Mesothelial cell of epicardium (in vitro differentiated cells): ENCODE measurements at places on chromosomes 12 and 14. TPM values are rescaled to one million over a fixed set of nuclear protein-coding genes. Genes with fewer than 3 reads are reported as not detected.
A peak's percentile ranks its signal among the peaks of the same experiment; 100 is the strongest.

Gene IQSEC3
- total RNA-seq = 7.4 to 8.8 TPM (median 8.5 TPM) in 3 replicates

Gene KRT2
- not detected in 3 replicates for total RNA-seq

Gene RASSF9
- 4.9 to 5.0 TPM (median 5.0 TPM) in 3 replicates for total RNA-seq

Gene IRF2BPL
- 126 to 131 TPM (median 128 TPM) in 3 replicates for total RNA-seq

Gene TEX52
- not detected in 3 replicates for total RNA-seq

DNA sequence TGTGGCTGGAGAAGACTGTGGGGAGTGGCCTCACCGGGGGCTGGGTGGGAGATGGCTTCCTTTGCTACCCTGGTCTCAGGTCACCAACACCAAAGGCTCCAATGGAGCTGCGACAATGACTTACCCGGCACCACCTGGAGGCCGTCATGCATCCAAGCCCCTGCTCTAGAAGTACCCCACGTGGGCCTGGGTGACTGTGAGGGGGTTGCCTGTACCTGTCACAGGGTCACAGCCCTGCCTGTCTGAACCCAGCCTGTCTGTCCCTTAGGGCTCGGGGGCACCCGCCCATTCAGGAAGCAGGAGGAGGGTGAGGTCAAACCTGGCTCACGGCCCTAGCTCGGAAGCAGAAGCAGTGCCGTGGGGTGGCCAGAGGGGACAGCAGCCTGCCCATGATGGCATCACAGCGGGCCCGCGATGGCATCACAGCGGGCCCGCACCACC is 18.9 kb downstream of the ABCB9 start:
- peaks cover 4% of the 10 kb centered on the region for H3K4me1 ChIP-seq
- H3K27ac ChIP-seq = peak overlapping the region; percentile 58
- DNase-seq = no peak
- H3K4me3 ChIP-seq = no peak overlapping the region
- H3K27me3 ChIP-seq = no peaks in the 10 kb centered on the region

DNA sequence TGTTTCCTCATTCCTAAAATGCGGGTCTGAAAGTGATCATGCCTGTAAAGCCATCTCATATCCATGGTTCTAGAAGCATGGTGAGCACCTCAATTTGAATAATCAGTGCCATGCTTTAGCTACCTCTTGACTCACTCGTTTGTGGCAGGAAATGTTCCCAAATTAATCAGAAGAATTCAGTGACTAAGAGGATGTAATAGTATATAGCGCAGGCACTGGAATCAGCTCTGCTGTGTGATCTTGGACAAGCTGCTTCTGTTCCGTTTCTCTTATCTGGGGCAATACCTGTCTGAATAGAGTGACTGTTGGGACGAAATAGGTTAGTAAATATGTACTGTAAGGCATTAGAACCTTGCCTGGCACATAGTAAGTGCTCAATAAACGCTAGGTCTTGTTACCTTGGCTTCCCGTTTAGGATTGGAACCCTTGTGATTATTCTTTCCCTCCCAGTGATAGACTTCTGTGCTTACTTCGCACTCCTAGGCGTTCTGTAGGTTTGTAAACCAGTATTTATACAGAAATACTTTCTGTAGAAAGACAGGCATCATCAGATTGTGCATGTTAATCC is 820 bp upstream of the SMAGP start:
- peak overlapping the region; percentile 88 for H3K4me3 ChIP-seq
- no peak for DNase-seq
- peaks cover 24% of the 10 kb centered on the region for H3K4me1 ChIP-seq
- peak overlapping the region; percentile 92 for H3K27ac ChIP-seq

- H3K27me3 ChIP-seq = no peaks in the 10 kb centered on the region
- no peak overlapping the region for H3K27ac ChIP-seq
- no peak for DNase-seq
Measured at GRCh38 chr14:100525615-100526014, 61.6 kb downstream of the BEGAIN start.

DNA sequence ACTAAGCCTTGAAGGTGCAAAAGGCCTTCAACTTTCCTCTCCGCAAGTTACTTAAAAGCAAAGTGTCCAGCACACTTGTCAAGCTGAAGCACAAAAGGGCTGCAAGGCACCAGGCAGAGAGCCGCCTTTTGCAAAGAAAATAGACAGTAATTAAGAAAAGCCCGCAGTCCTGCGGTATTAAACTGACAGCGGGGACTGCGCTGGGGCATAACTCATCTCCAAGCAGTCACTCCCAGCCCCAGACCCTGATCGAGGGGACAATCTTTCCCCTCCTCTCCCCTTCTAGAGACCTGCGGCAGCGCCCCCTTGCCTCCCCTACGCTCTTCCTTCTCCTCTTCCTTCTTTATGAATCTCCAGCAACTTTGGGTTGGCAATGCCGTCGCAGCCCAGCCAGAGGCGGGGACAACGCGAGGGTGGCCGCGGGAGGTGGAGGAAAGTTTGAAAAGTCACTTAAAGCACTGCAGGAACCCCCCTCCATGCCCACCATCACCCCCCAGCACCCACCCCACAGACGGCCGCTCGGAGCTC is 200.9 kb upstream of the CAND1 start:
- H3K4me1 ChIP-seq = peaks cover 35% of the 10 kb centered on the region
- DNase-seq = peak; percentile 45
- no peaks in the 10 kb centered on the region for H3K27me3 ChIP-seq

DNA sequence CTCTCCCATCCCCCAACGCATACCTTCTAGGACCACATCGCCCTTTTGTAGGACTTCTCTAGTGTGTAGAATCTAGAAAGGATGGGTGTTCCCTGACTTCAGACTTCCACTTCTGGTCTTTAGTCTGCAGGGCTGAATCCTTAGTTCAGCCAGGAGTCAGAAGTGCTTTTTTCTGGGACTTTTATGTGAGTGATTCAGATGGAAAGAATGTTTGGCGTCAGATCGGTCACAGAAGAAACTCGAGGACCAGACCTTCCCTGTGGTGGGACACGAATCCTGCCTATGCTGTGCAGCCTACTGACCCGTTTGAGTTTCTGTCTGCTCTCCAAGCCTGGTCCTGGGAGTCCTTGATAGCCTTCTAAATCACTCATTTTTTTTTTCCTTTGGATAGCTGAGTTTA is 165.4 kb upstream of the SSTR1 start:
- H3K4me1 ChIP-seq = peaks cover 5% of the 10 kb centered on the region
- peak overlapping the region; percentile 62 for H3K27ac ChIP-seq
- DNase-seq = no peak

DNA sequence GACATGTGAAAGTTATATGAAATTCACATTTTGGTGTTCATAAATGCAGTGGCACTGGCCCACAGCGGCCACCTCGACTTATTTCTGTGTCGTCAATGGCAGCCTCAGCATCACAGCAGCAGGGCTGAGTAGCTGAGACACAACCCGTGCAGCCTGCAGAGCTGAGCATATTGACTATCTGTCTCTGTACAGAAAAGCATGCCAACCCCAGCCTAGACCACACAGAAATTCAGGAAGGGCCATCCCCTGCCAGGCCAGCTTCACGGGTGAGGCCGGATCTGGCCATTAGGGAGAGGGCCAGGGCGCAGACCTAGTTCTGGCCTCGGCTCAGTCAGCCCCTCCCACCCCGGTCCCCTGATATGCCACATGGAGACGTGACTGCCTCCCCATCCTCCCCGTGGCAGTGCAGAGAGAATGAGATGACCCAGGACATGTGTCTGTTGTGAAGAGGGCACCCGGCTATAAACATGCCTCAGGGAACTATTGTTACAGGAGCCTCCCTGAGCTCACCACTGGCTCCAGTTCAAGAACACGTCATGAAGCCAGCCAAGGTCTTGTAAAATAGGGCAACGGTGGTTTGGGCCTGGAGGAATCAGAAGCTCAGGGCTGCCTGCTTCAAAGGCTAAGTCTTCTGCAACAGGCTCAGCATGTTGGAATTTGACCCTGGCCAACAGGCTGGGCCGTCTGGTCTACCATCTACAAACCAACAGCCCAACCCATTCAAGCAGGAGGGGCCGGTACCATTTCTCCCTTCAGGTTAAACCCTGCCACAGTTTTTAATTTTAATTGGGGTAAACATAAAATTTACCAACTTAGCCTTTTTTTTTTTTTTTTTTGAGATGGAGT is 25.5 kb downstream of the SCARB1 start:
- no peak overlapping the region for H3K4me3 ChIP-seq
- no peaks in the 10 kb centered on the region for H3K36me3 ChIP-seq
- H3K27ac ChIP-seq = peak overlapping the region; percentile 83
- H3K4me1 ChIP-seq = peaks cover 30% of the 10 kb centered on the region
- no peaks in the 10 kb centered on the region for H3K27me3 ChIP-seq

- H3K36me3 ChIP-seq = no peaks in the 10 kb centered on the region
- H3K27me3 ChIP-seq = no peaks in the 10 kb centered on the region
- no peak for DNase-seq
- H3K4me1 ChIP-seq = peaks cover 28% of the 10 kb centered on the region
- peak overlapping the region; percentile 25 for H3K27ac ChIP-seq
- no peak overlapping the region for H3K4me3 ChIP-seq
Measured at GRCh38 chr12:115403689-115404088, 719.7 kb upstream of the TBX3 start.

GRCh38 chr12:11724888-11725311 is 75.4 kb downstream of the ETV6 start:
- H3K27me3 ChIP-seq = no peaks in the 10 kb centered on the region
- DNase-seq = no peak
- no peak overlapping the region for H3K4me3 ChIP-seq
- H3K27ac ChIP-seq = peak overlapping the region; percentile 86
- H3K4me1 ChIP-seq = peaks cover 40% of the 10 kb centered on the region
- H3K36me3 ChIP-seq = peaks cover 5% of the 10 kb centered on the region

- no peaks in the 10 kb centered on the region for H3K4me1 ChIP-seq
- H3K4me3 ChIP-seq = no peak overlapping the region
- H3K36me3 ChIP-seq = no peaks in the 10 kb centered on the region
- no peak overlapping the region for H3K27ac ChIP-seq
Measured at GRCh38 chr12:60391051-60391450, 795.2 kb downstream of the SLC16A7 start.

DNA sequence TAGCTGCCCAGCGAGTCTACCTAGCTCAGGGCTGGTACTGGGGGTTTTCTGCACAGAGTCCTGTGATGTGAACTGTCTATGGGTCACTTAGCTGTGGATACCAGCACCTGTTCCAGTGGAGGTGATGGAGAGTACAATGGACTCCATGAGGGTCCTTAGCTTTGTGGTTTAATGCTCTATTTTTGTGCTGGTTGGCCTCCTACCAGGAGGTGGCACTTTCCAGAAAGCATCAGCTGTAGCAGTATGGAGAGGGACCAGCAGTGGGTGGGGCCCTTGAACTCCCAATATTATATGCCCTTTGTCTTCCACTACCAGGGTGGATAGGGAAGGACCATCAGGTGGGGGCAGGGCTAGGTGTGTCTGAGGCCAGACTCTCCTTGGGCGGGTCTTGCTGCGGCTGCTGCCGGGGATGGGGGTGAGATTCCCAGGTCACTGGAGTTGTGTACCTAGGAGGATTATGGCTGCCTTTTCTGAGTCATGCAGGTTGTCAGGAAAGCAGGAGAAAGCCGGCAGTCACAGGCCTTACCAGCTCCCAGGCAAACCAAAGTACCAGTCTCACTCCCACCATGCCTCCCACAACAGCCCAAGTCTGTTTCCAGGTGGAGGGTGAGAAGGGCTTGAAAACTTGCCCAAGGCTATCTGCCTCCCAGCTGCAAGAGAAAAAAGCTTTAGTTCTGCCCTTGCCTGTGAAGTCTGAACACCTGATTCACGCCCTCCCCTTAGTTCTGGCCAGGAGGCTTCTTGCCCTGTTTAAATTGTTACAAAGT is 163.0 kb upstream of the NUDT4 start:
- DNase-seq = no peak
- no peaks in the 10 kb centered on the region for H3K36me3 ChIP-seq
- H3K4me3 ChIP-seq = no peak overlapping the region
- H3K4me1 ChIP-seq = peaks cover 2% of the 10 kb centered on the region
- H3K27ac ChIP-seq = no peak overlapping the region

DNA sequence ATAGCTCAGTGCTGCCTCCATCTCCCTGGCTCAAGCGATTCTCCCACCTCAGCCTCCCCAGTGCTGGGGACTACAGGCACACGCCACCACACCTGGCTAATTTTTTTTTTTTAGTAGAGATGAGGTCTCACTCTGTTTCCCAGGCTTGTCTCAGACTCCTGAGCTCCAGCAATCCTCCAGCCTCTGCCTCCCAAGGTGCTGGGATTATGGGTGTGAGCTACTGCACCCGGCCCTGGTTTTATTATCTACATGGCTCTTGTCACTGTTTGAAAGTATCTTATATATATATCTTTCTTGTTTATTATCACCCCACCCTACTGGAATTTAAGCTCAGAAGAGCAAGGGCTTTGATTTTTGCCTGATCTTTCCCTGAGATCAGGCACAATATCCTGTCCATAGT is 7.6 kb upstream of the TMED10 start:
- peaks cover 12% of the 10 kb centered on the region for H3K4me1 ChIP-seq
- DNase-seq = no peak
- no peaks in the 10 kb centered on the region for H3K36me3 ChIP-seq
- H3K27ac ChIP-seq = no peak overlapping the region

DNA sequence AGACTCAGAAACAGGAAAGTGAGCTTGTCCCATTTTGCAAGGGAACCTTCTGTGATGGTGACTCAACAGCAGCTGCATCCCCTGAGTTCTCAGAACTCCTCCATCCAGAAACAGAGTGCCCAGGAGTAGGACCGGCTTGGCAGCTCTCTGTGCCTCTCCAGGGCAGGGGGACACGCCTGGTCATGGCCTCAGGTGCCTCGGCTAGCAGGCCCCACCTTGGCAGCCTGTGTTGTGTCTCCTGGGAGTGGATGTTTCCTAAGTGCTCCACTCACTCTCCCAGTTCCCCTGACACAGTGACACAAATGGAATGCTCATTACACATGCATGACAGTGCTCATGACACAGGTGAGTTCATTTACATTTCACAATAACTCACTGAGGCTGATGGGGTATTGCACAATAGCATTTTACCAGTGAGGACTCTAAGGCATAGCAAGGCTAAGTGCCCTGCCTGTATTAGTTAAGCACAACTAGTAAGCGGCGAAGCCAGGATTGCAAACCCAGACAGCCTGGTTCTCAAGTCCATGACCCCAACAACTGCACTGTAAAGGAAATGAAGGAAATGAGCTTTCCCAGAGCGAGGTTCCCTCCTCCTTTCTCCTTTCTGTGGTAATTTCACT is 47.4 kb downstream of the CALM1 start:
- H3K36me3 ChIP-seq = no peaks in the 10 kb centered on the region
- peaks cover 10% of the 10 kb centered on the region for H3K4me1 ChIP-seq
- H3K27ac ChIP-seq = peak overlapping the region; percentile 41
- no peak for DNase-seq
- H3K27me3 ChIP-seq = peaks cover 6% of the 10 kb centered on the region

DNA sequence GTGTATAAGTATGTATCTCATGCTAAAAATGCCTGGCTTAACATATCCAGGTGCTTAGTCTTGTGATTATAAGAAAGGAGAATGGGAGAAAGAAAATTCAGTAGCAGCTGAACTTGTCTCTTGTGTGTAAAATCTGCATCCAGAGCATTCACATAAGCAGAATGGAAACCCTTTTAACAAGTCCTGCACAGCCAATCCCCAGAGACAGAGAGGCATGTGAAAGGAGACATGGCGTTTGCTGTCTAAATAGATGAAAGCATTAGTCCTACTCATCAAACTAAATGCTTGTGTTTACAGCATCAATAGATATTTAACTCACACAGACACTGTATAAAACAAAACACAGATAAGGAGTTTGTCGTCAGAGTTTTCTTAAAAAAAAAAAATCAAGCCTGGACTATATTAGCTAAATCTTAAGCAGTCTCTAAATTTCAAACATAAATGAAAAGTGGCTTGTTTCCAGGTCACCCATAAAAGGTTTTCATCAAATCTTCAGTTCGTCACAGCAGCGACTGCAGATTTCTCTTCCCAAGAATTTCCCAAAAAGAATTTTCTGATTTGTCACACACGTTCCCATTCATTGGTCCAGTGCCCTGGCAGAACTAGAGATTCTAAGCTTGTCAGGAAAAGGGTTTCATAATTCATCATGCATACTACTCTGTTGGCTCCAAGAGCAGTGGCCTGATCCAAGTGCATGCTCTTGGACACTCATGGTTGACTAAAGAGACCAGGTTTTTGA is 249.2 kb downstream of the BTG1 start:
- no peak overlapping the region for H3K27ac ChIP-seq
- H3K4me3 ChIP-seq = no peak overlapping the region
- no peaks in the 10 kb centered on the region for H3K36me3 ChIP-seq
- peaks cover 17% of the 10 kb centered on the region for H3K4me1 ChIP-seq
